SW 1271 (cell line): ENCODE measurements at places on chromosomes 16 and 17.

DNA sequence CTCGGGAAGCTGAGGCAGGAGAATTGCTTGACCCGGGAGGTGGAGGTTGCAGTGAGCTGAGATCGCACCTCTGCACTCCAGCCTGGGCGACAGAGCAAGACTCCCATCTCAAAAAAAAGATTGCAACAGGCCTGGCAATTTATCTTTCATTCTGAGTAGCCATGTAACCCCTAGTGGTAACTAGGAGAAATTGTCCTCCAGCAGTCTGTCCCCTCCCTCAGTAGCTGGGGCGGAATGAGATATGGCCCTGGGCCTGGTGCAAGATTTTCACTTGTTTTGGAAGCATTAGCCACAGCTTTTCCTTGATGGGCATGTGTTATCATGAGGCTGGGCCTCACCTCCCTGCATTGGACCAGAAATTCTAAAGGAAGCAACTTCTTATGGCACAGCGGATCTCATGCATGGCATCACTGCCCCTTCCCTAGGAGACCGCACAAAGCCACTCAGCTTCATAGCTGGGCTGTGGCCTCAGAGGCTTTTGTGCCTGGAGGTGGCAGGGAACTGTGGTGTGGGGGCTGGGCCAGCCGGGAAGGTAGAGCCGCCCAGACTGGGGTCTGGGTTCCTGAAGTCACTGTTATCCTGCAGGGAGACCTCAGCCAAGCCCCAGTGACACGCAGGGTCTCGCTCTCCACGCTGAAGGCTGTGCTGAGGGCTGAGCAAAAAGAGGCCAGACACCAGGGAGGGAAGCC lies 13.4 kb downstream of the NATD1 start:
- no peak for DNase-seq

DNA sequence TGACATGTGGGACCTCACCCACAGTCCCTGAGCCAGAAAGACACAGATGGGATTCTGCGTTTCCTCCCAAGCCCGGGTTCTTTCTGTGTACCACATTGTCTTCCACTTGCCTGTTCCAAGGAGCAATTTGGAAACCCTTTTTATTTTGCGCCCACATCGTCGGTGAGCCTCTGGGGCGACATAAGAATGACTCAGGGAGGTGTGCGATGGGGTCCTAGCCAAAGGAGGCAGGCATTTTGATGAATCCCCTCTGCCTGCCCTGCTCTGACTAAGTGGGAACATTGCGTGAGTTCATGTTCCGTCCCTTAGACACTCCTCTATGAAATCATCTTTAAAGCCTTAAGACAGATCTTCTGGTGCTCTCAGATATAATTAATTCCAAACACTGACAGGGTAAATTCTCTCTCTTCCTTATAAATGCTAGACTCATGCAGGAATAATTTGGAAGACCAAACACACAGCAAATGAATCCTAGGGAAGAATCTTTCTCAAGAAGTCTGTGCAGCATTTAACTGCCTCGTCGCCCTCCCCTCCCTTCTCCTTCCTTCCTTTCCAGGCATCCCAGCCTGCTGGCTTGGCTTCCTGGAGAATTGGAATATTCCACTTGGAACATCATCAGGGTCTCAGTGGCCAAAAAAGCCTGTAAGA lies 52.7 kb upstream of the FOXF1 start:
- no peak for DNase-seq

GRCh38 chr17:45770632-45771270 lies 13.4 kb upstream of the CRHR1 start:
- DNase-seq = no peak

DNA sequence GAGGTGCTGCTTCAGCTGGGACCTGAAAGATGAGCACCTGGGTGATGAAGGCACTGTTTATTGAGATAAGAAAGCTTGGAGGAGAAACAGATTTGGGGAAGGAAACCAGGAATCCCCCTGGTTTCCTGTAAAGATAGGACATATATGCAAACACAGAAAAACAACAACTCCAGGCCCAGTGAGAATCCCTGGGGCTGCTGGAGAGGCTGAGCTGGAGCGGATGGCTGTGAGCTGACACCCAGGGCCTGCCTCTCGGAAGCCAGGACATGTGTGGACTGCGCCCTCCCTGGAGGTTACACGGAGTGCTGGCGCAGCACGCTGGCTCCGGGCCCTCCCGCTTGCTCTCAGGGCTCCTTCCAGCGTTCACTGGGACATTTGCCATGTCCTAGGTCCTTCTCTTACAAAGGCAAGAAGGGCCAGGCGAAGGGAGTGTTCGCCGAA lies 57.5 kb downstream of the CYB5B start:
- DNase-seq = no peak

- DNase-seq = no peak
Observed at GRCh38 chr17:50303596-50303995, 29.3 kb downstream of the TMEM92 start.

- DNase-seq = no peak
Observed at GRCh38 chr16:84483882-84484565, 20.4 kb downstream of the MEAK7 start.

DNA sequence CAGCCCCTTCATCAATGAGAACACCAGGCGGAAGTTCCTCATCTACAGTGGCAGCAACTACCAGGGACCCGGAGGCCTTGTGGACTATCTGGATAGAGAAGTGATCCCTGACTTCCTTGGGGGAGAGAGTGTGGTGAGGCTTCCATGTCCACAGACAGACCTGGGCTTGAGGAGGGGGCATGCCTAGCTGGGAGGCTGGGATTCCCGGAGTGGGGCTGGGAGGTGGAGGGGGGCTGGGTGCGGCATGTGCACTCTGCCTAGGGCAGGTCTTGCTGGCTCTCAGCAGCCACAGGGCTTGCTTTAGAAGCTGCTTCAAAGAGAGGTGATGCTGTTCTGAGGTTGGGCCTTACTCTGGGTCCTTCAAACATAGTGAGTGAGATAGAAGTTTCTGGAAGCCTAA lies 27.8 kb downstream of the NAGPA start:
- no peak for DNase-seq

DNA sequence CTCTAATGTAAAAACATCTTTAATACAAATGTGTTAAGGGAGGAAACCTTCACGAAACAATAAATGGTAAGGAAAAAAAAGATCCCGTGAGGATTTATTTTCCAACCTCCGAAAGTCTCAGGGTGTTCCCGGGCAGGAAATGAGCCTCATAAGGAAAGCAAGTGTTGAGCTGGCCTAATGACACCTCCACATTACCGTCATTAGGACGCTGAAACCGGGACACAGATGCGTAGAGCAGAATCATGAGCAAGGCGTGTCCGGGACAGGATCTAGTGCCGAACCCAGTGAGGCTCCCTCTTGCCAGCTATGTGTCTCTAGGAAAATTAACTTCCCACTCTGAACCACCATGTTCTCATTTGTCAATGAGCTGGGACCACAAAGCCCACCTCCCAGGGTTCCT lies 22.7 kb upstream of the CYTH1 start:
- no peak for DNase-seq

DNA sequence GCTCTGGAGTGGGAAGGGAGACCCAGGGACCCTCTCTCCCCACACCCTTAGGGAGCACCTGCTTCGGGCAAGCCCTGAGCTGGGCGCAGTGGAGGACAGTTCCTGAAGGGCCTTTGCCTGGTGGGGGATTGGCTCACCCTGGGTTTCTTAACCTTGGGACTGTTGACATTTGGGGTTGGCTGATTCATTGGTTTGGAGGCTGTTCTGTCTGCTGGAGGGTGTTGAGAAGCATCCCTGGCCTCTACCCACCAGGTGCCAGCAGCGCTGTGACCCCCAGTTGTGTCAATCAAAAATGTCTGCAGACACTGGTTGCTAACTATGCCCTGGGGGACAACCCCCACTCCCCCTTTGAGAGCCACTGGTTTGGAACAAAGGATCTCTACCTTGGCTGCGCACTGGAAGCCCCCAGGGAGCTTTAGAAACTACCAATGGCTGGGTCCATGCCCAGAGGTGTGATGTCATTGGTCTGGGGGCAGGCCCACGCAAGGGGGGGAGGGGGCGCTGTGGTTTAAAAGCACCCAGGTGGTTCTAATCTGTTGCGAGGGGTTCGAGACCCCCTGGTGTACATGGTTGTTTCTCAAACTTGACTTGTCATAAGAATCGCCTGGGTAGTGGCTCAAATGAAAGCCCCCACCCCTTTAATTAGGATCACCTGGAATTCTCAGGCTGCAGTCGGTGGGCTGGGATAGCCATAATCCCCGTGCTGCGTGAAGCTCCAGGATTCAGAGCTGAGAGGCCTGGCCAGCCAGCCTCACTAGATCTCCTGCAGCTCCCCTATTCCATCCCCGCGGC lies 151.9 kb upstream of the GSE1 start:
- no peak for DNase-seq

DNA sequence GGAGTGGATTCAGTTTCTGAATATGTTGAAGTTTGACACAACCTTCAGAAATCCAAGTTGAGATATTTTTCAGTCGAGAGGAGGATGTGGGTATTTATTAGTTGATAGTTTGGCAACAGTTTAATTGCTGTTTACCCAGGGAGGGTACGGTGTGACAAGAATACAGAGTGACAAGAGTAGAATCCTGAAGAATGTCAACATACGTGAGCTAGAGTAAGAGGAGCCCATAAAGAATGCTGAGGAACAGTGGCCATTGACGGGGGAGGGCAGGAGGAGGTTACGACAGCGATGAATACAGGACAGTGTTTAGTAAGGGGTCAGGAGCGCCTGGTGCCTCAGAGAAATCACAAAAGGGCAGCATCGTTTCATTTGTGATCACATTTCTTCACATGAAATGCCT lies 76.5 kb downstream of the AATF start:
- no peak for DNase-seq

GRCh38 chr16:11915114-11915643 lies 577 bp downstream of the GSPT1 start:
- no peak for DNase-seq

DNA sequence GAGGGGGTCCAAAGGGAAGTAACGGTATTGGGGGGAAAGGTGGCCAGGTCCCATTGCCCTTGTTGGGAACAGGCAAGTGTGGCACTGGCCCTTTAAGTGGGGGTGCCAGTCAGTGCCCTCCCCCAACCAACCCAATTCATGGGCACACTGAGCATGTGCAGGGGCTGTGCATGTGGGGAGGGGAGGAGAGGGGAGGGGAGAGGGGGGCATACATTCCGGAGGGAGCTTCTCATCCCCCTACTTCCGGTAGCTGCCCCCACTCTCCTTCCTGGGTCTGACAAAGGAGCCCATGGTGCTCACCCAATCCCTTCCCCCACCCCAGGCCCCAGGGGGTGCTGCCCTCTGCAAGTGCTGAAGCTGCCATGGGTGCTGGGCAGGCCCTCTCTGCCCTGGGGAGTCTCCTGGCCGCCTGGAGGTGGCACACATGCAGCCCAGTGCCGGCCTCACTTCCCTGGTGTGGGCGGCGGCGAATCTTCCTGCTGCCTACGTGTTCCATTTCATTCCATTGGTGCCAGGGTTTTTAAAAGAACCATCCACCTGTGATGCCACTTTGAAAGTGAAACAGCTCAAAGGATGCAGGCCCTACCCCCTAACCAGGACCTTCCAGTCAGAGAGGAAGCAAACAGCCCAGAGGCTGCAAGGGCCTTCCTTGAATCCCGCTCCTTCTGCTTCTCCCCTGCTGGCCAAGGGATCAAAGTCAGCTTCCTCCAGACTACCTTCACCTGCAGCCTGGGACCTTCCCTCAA lies 11.0 kb downstream of the HEXIM2 start:
- peak; percentile 90 for DNase-seq

GRCh38 chr17:50375858-50376538 lies 3.0 kb downstream of the EME1 start:
- DNase-seq = no peak

DNA sequence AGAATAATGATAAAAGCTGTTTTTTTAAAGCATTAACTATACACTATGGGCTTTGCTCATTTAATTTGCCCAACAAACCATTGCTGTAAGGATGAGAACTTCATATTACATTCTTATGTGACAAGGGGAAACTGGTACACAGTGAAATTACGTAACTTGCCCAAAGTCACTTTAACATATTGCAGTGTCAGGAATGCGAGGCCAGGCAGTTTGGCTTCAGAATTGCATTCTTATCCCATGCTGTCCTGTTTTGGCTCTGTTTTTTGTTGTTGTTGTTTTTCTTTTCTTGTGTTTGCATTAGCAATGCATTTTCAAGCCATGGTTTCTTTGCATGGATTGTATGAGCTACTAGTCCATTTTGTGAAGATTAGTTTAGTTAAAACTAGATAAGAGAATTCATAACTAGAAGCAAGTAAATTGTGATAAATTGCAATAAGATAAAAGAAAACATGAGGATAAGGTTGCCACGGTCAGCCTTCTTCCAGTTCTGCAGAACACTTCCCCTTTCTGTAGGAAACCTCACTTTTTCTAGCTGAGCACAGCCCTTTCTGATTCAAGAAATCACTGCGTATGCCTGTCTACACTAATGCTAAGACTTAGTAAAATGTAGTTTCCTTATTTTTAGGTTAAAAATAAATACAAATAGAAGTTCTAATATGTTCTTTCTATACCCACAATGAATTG lies 221.3 kb upstream of the KCNJ16 start:
- no peak for DNase-seq

GRCh38 chr16:88289968-88290401 lies 92.8 kb upstream of the ZNF469 start:
- DNase-seq = no peak

DNA sequence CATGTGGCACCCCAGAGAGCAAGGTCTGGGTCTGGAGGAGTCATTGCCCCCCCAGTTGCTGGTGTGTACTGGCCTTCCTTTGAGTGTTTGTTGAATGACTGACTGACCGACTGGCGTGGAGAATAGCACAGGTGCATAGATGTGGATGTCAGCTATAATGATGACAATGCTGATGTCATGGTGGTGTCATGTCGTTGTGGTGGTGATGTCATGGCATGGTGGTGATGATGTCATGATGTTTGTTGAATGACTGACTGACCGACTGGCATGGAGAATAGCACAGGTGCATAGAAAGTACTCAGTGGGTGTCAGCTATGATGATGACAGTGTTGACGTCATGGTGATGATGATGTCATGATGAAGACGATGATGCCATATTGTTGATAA lies 22.1 kb downstream of the TMEM114 start:
- DNase-seq = no peak

DNA sequence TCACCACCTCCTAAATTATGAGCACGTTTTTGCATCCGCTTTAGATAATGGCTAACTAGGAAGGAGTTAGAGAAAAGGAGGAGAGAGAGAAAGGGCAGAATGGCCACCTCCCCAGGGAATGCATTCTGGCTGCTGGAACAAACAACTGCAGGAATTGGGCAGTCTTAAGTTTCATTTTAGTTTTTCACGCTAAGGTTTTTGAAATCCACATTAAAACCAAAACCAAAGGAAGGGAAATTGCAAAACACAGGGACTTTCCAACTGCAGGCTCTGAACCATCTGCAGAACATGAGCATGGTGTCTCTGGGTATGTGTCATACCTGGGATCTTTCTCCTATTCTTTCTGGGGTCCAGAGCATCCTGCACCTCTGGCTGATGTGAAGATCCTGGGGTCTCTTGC lies 12.1 kb upstream of the CCL8 start:
- DNase-seq = no peak

- no peak for DNase-seq
Observed at GRCh38 chr16:23148166-23148512, 1.1 kb downstream of the USP31 start.
